ENCODE measurements at places on chromosomes 7 and 10.

GRCh38 chr7:148939128-148939755, 55.2 kb upstream of the EZH2 start:
- no peak for DNase-seq

- no peak for DNase-seq
Observed at GRCh38 chr7:112224186-112224585, 17.7 kb downstream of the ZNF277 start.

DNA sequence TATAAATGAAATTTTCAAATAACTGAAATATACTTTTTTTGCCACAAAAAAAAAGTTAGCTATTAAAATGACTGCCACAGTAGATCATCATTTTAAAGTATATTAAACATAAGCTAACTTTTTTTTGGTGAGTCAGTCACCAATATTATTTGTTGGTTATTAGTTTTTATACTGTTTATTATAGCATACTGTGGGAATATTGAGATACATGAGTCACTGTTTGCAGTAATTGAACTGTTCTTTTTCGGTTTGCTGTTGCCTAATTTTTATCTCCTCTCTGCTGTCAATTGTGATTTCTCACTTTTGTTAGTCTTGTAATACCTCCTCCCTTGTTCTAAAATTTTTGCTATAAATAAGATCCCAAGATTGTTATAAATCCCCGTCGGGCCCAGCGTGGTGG, 45.7 kb downstream of the BTAF1 start:
- DNase-seq, result no peak

GRCh38 chr10:44993226-44993921, 7.3 kb upstream of the ZNF22 start:
- no peak for DNase-seq

- DNase-seq, result no peak
Observed at GRCh38 chr7:47666164-47666862, 84.4 kb upstream of the TNS3 start.

Measured in neuronal stem cell (in vitro differentiated cells).